ENCODE measurements at places on chromosomes 3 and 15.

- no peak for DNase-seq
These were observed 20.2 kb downstream of the DUOX2 start for GRCh38 chr15:45093622-45094357.

GRCh38 chr3:25587975-25588374 lies 76.7 kb downstream of the TOP2B start:
- DNase-seq, result no peak

- no peak for DNase-seq
These were observed 105.9 kb downstream of the B3GALNT1 start for GRCh38 chr3:160999274-160999673.

GRCh38 chr3:133115176-133115575 lies 77.0 kb downstream of the TMEM108 start:
- no peak for DNase-seq

- no peak for DNase-seq
These were observed 167.3 kb downstream of the SQOR start for GRCh38 chr15:45802140-45802539.

DNA sequence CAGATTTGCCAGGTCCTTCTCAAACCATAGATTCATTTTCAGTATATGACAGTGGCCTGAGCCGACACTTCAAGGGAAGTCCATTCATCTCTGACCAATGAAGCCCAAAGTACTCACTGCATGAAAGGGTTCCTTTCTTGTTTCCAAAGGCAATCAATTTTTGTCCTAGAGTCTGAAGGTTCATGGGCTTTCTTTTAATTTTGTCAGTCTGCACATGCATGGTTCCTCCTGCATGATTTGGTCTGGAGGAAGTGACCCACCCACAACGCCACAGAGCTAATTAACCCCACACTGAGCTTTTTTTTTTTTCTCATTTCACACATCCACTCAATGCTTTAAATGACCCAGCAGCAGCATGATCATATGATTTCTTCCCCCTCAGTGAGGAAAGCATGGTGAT lies 216.4 kb downstream of the TIGIT start:
- DNase-seq, result no peak

DNA sequence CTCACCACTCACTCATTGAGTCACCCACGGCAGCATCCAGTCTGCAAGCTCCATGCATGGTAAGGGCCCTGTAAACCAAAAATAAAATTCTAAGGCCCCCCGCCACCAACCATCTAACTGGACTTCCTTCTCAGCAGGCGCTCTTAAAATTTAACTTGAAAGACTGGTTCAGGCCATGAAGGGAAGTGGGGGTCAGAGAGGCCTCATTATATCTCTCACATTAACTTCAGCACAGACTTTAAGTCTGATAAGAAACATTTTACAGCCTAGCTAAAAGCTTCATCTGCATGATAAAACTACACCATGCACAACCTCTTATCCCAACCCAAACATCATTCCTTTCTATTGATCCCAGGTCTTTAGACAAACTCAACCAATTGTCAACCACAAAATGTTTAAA lies 38.5 kb downstream of the FBLN2 start:
- DNase-seq, result no peak

- no peak for DNase-seq
These were observed 40.0 kb downstream of the TRH start for GRCh38 chr3:130014526-130014925.

- DNase-seq, result peak; percentile 77
These were observed 74.6 kb downstream of the PRICKLE2 start for GRCh38 chr3:64150623-64151207.

- no peak for DNase-seq
These were observed 129.7 kb downstream of the PROS1 start for GRCh38 chr3:93843981-93844380.

DNA sequence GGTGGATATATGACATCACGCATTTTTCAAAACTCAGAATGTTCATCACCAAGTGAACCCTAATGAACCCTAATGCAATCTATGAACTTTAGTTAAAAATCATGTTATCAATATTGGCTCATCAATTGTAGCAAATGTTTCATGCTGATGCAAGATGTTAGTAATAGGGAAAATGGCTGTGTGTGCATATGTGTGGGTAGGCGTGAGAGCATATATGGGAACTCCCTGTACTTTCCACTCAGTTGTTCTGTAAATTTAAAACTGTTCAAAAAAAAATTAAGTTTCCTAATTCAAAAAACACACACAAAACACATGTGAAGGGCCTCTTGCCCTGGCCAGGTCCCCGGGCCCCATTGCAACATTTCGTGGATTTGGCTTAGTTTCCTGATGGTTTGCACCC lies 89.7 kb upstream of the PROK2 start:
- DNase-seq, result no peak

DNA sequence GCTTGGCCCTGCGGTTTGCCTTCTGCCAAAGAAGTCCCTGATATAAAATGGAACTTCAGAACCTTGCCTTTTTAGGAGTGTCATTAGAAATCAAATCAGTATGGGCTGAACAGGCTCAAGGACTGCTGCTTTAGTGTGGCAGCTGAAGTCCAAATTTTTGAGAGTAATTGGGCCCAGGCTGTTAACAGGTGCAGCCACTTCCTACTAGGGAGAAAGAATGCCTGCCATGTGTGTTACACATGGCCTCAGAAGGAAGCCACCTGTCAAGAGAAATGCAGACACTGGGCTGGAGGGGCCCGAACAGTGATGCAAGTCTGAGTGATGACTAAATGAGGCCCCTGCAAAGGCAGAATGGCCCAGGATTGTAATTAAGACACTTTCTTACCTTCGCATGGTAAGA lies 786.7 kb upstream of the CFAP20DC start:
- no peak for DNase-seq

GRCh38 chr3:98259-98654 lies 98.3 kb upstream of the CHL1 start:
- no peak for DNase-seq

- no peak for DNase-seq
These were observed 997.8 kb upstream of the CFAP20DC start for GRCh38 chr3:60047426-60048200.

DNA sequence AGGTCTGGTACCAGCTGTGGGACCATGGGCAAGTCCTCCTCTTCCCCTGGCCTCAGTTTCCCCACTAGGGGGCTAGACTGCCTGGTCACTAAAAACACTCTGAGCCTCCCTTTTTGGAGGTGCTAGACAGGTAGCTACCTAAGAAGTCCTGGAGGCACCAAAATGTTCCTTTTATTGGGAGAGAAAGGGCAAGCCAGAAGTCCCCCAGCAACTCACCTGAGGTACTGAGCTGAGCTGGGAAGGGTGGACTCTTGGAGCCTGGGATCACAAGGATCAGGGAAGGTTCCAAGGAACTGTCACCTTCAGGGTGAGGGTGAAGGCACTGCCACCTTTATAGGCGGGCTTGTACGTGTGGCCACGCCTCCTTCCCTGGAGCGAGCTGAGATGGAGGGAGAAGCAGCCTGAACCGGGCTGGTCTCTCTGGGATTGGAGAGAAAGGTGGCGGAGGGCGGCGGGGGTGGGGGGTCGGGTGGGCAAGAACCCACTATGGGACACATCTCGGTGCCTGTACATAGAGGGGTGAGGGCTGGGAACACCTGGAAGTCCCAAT lies at the start of gene CYP1A1:
CYP1A1 (minus strand) TSS at position 304 of the 550 bp plus-strand sequence. CDS start 2,431 bp downstream, outside the sequence.
- no peak for DNase-seq

- no peak for DNase-seq
These were observed 20.9 kb downstream of the TRPM1 start for GRCh38 chr15:31080591-31081014.

- no peak for DNase-seq
These were observed 363.7 kb upstream of the RGMA start for GRCh38 chr15:93452537-93453211.

DNA sequence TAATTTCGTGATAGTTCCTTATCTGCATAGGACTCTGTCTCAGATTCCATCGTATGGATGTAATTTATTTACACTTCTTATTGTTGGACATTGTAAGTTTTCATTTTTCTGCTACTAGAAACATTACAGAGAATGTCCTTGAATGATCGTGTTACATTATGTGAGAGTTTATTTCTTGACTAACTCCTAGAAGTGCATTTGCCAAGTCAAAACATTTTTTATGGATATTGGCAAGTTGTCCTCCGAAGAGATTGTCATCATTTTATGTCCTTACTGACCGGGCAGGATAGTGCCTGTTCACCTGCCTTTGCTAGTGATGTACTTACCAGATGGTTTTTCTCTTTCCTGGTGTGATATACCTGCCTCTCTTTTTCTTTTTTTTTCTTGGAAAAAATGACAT lies 13.4 kb downstream of the ASB7 start:
- DNase-seq, result no peak

GRCh38 chr15:70308011-70308734 lies 210.5 kb upstream of the TLE3 start:
- no peak for DNase-seq

DNA sequence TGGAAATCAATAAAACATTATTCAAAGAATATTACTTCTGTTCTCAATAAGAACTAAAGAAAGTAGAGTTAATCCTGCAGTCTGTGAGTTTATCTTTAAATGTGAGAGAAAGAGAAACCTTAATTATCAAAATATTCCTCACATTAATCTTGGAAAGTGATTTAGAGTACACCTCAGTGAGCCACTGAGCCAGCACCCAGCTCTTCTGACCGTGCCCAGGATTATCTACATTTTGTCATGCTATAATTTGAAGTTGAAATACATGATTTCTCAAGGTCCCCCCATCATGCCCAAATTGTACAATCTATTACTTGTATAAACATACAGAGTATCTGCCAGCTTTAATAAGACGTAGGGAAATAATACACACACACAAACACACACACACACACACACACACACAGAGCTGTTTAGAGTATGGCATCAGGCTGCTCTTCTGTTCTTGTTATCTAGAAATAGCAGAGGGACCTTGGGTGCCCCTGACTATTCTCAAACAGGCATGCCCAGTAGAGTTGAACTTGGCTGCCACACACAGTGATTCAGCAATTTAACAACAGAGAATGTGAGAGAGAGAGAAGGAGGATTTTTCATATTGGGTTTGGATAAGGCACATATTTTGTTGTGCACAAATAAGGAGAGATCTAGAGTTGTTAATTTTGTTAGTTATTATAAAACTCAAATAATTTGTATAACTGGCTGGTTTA lies 74.4 kb downstream of the P2RY1 start:
- no peak for DNase-seq

GRCh38 chr3:13110678-13111116 lies 37.5 kb upstream of the IQSEC1 start:
- no peak for DNase-seq
